ENCODE measurements at places on chromosomes 3 and 15.

GRCh38 chr3:64674591-64675076, 13.2 kb downstream of the ADAMTS9 start:
- no peak for DNase-seq

- no peak for DNase-seq
These were observed 4.0 kb downstream of the MAP1A start for GRCh38 chr15:43521419-43521818.

GRCh38 chr3:34235096-34235495, 436.7 kb downstream of the PDCD6IP start:
- no peak for DNase-seq

- DNase-seq, result peak; percentile 55
These were observed 817 bp downstream of the CLK3 start for GRCh38 chr15:74616366-74616939.

DNA sequence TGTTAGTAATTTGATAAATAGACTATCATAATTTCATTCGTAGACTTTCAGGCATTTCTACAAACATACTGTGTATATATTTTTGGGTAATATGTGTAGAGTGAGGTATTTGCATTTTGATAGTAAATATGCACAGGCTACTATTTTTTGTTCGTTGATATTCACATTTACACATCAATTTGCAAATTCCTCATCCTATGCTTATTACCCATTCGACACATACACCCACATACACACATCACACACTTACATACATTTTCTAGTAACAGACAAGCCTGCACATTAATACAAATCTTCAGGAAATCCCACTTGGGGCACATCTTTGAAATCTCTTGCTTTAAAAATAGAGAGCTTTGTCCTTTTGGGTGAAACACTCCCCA, 127.9 kb upstream of the FEZF2 start:
- no peak for DNase-seq

GRCh38 chr3:122123850-122124249, 59.6 kb upstream of the CASR start:
- no peak for DNase-seq

GRCh38 chr3:143753456-143753855, 94.8 kb downstream of the SLC9A9 start:
- no peak for DNase-seq

GRCh38 chr3:53862241-53862640, 15.9 kb downstream of the IL17RB start:
- DNase-seq, result no peak

Measured in CD4-positive, alpha-beta T cell treated with Interleukin-2 at 100 ng/mL for 4 hours (primary cell).